ENCODE measurements at places on chromosomes 11 and 22.

DNA sequence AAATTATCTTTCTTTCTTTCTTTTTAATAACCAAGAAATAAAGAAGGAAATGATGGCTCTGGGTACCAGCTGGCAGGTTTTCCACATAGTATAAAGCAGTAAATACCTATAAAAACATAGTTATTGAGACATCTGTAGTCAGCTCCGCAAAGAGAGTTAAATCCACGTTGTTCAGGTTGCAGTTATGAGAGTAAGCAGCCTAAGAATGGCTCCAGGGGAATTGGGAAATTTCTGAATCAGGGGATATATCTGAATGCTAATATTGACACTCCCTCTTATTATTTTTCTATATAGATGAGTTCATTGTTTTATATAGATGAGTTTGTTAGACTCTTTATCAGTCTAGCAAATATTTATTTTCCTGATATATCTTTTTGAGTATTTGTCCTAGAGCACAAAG, 322.0 kb upstream of the LRRC4C start:
- no peak for DNase-seq

DNA sequence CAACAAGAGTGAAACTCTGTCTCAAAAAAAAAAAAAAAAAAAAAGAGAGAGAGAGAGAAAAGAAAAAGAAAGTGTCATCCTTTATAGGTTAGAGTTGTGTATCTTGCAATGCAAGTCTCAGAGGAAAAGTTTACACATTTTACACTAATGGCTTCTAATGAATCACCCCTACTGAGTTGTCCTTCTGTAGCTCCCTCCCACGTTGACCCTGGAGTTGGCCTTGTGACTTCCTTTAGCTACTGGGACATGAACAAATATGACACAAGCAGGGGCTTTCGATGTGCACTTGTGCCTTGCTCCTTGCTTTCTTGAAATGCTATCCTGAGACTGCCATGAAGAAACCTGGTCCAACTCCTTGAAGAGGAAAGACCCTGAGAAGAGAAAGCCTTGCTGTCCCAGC, 2.4 kb upstream of the SMCO4 start:
- no peak for DNase-seq

DNA sequence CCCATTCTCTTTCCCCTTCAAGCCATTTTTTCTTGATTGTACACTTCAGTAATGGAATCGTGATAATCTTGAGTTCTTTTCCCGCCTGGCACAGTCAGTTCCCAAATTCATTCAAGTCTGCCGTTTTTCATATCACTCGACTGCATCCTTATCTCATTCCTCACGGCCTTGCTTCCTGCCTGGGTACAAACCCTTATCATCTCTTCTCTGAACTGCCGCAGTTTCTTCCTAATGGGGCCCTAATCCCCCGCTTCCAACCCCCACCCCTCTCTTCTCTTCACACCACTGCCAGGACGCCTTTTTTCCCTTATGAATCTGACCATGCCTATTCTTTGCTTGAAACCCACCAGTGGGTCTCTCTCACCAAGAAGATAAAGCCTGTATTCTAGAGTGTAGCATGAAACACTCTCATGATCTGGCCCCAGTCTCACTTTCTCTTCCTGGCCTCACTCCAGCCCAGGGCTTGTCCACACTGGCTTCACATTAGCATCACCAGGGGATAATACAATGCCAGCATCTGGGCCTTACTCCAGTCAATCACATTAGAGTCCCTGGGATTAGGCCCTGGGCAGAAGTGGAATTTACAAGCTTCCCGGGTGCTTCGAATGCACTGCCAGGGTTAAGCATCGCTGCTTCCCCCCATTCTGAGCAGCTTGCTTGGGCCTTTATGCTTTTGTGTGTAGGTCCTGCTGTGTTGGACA, 102.1 kb downstream of the FBXO7 start:
- DNase-seq, result no peak

DNA sequence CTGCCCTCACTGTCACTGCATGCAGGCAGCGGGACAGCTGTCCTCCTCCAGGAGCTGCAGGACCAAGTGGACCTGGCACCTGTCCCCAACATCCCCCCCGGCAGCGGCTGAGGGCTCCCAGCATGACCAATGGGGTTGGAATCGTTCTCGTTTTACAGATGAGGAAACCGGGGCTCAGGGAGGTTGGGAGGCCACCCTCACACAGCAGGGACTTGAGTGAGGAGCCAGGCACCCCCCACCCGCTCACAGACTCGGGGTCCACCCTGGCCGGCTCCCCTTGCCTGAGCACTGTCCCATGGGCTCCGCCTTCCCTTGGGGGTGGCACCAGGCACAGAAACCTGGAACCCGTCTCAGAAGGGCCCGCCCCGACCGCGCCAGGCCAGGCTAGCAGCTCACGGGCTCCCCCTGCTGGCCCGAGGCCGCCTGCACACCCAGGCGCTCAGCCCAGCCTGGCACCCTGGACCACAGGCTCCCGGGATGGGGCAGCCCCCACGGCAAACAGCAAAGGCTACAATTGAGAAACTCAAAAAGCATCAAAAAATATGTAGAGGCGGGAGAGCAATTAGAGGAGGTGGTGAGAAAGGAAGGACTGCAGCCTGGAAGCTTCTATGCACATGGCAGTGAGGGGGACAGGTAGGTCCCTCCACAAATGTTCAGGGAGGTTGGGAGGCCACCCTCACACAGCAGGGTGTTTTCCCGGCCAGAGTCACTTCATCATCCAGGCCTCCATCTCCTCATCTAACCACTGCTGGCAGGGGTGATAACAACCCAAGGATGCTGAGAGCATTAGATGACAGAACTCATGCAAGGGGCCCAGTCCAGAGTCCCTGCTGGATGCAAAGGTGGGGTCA, 12.8 kb downstream of the MACROD1 start:
- no peak for DNase-seq

DNA sequence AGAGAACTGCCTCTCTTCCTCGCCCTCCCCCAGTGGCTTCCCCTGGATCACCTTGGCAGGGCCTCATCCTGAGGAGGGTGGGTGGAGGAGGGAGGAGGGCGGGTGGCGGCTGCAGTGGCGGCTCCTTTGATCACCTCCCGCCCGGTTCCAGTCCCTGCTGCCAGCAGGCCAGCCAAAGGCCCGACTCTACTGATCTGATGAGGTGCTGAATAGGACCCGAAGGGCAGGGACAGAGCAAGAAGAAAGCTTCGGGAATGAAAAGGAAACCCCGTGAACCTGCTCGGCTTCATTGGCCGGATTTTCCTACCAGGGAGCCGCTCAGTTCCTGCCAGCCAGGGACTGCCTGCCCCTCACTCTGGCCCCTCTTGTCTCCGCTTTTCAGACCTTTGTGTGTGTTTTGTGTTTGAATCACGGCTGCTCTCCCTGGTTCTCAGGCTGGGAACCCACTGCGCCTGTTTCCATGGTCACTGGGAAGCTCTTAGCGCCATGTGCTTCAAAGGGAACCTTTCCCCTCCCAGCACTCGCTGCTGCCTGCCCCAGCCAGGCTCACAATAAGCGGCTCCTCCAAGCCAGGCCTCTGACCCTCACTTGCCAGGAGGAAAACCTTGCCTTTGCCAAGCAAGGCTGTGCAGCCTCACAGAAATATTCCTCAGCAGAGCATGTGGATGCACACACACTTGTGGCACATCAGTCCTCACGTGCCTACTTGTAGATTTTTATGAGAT, 56.8 kb downstream of the C22orf31 start:
- peak; percentile 5 for DNase-seq

DNA sequence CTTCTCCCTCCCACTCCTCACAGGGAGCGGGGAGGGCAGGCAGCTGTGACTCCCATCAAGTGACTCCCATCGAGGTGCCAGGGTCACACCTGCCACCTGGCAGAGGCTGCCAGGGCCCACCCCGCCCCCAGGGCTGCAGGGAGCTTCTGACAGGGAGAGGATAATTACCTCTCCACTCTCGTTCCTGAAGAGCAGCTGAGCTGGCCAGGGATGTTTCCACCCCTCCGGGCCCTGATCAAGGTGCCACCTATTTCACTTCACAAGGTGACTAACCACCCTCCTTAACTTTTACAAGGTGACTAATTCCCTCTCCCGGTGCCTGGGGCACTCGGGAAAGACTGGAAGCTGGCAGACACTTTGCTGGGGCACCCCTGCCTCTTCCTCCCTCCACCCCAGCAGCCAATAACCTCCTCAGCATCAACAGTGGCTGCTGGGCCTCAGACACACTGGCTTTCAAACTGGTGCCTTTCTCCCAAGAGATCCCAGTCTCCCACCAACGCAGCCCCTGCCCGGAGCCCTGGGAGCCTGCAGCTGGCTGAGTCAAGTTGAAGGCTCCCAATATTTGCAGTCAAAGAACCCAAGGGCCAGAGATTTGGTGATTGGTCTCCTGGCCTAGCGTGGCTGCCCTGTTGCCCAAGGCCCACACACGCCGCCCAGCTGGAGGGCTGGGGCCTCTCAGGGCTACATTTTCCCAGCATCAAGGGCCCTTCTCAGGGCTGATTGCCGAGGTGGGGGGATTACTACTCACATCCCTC, 22.0 kb upstream of the MYRF start:
- peak; percentile 71 for DNase-seq

GRCh38 chr11:128515826-128516778, 71.3 kb downstream of the ETS1 start:
- no peak for DNase-seq

DNA sequence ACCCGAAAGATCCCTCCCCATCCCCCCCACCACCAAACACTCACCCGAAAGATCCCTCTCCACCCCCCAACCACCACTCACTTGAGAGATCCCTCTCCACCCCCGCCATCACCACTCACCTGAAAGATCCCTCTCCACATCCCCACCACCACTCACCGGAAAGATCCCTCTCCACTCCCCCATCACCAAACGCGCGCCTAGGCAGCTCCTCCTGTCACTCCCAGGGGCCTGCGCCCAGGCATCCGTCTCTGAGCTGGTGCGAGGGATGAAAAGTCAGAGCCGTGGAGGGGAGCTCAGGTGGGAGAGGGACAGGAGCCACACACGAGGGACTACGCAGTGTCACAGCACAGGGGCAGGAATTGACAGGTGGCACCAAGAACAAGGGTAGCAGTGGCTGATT, 11.5 kb downstream of the KIAA0930 start:
- DNase-seq, result no peak

GRCh38 chr11:122697636-122698167, 42.2 kb downstream of the UBASH3B start:
- DNase-seq, result no peak

Data from NCI-H187 treated with DMSO at 0.1 percent for 48 hours (cell line).